ENCODE measurements at places on chromosomes 7 and 10.

DNA sequence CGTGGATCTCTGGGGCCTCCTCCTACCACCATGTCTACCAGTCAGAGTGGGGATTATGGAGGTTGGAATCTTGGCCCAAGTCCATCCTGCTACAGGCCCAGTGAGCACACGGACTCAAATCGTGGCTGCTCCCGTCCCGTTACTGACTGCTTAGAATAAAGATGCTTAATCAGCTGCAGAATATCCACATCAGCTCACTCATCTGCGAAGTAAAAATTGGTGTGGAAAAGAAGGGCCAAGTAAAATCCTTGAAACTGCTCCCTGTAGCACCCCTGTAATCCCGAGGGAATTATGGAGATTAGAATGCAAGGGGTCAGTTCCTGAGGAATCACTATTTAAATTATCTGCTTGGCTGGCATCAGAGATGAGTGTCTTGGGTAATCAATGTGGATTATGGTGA is 13.0 kb upstream of the HTR5A start:
- no peak for DNase-seq

- DNase-seq: no peak
These were observed 6.7 kb upstream of the PWWP2B start for GRCh38 chr10:132390170-132390920.

GRCh38 chr10:126242397-126243260 is 145.6 kb downstream of the ADAM12 start:
- DNase-seq: no peak

DNA sequence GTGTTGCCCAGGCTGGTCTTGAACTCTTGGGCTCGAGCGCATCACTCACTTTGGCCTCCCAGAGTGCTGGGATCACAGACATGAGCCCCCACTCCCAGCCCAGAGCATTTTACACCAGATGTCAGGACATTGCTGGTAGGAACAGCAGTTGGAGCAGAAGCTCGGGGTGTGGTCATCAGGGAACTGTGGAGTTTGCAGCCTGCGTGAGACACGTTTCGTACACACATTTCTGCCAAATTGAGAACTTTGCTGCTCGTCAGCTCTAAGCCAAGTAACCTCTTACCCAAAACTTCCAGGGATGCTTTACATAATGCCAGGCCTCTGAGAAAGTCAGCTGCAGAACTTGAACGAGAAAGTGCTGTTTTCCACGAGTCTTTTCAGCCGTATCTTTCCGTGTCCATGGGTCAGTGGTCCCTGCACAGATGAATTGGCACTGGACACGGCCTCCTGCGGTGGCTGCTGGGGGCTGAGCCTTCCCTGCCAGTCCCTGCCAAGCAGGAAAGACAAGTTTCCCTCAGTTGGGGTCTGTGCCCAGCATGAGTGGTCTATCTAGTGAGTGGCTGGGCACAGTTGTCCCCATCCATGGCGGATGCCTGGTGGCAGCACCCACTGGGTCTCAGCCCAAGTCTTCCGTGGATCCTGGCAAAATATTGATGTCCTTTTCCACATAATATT is 54.4 kb downstream of the DNAJB6 start:
- no peak for DNase-seq

GRCh38 chr10:104036069-104036384 is 49.7 kb downstream of the COL17A1 start:
- DNase-seq: no peak

DNA sequence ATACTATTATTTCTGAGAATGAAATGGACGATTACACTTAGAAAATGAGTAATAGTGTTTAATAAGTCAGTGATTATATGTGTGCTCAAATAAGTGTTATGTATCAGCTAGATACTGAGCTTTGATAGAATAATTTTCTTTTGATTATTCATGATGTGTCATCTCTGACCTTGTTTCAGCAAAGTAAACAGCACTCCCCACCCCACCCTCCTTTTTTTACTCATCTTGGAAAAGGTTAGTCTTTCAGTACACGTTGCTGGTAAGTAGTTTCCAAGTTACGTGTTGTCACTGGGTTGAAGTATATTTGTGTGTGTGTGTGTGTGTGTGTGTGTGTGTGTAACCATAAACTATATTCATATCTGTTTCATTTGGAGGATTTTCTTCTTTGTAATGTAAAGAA is 84.1 kb downstream of the GNAI1 start:
- DNase-seq: no peak

GRCh38 chr7:129784783-129785684 is 167.7 kb downstream of the UBE2H start:
- DNase-seq: no peak

DNA sequence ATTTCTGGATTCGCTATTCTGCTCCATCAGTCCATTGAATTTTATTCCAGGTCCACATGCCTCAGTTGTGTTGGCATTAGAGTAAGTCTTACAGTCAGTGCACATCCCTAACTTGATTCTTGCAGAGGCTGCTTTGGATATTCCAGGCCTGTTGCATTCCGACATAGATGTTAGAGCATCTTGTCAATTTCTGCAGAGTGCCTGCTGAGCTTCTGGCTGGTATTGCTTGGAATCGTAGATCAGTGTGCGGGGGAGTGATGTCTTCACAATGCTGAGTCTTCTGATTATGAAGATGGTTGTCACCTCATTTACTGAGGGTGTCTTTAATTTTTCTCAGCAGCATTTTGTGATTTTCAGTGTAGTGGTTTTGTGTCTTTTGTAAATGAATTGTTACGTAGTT is 45.2 kb downstream of the INPP5A start:
- no peak for DNase-seq

GRCh38 chr10:104937567-104937966 is 296.5 kb downstream of the SORCS3 start:
- DNase-seq: no peak

DNA sequence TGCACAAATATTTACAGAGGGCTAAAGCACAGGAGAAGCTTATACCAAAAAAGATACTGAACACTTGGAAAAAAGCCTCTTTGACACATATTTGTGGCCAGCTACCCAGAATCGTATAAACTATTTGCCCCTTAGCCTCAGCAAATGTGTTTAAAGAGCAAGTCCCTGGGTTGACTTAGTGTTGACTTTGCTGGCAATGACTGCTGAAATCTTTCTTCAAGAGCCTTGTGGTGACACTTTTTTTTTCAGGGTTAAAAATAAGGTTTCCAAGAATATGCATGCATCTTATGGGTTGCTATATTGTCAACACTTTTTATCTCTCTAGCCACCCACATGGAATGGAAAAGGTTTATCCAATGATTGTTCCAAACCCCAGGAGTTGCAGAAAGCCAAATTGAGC is 14.9 kb upstream of the PLEKHS1 start:
- no peak for DNase-seq

GRCh38 chr7:127413962-127414361 is 21.5 kb upstream of the ZNF800 start:
- no peak for DNase-seq

DNA sequence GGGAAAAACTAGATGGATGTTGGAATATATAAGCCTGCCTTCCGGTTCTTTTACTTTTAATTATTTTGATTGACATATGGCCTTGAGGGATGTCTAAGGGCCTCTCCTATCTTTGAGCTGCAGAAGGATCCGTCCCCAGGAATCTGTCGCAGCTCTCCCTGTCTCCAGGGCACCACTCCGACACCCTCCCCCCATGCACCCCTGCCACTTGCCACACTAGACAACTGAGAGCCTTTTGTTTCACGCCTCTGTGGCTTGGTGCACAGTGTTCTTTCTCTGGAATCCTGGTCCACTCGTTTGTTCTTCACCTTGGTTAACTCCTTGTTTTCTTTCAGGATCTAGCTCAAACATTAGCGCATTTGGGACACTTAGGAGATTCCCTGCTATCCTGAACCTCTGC is 124.1 kb upstream of the EFCAB10 start:
- DNase-seq: no peak

DNA sequence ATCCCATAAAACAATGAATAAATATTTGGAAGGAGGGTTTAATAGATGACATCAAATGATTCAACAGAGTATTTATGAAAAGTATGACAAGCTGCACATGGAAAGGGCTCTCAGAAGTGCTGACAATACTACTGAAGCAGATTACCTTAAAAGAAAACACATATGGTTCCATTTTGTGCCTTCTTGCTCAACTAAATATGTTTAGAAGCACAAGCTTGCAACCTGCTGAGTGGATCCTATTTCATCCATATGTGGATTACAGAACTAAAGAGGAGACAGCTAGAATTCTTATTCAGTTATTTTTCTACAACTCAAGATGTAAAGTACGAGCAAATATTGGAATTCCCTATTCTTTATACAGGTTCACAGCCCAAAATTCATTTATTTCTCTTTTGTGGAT is 340.6 kb downstream of the TFEC start:
- DNase-seq: no peak

DNA sequence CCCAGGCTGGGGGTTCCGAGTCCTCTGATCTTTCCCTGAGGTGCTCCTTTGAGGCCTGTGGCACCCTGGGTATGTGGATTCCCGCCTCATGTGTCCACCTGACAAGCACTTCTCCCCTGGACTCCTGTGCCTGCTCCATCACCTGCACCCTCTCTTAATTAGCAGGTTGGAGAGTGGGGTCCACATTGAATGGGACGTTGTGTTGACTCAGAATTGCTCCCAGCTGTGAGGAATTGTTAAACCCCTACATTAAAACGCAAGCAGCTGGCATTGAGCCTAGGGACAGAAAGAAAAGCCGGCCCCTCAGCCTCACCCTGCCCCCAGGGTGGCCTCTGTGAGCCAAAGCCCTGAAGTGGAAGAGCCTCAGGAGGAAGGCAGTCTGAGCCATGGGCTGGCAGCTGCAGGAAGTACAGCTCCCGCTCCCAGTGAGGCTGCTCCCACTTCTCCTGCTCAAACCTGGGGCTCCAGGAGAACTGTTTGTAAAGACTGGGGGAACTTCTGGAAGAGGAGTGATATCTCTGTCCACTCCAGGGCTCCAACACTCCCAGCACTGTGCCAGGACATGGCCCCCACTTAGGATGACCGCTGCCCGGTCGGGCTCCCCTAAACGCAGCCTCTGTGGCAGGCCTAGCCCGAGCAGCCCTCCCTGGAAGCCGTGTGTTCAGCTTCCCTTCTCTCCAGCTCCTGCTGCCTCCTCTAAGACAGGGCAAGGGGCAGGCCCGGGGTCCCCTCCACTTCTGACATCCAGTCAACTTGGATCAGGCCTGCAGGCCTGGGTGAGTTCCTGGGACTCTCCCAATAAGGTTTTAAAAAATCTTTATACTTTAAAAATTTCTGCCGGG is 1.8 kb upstream of the OPN4 start:
- DNase-seq: peak; percentile 10

GRCh38 chr7:142740786-142741185 is 8.5 kb upstream of the PRSS1 start:
- DNase-seq: no peak

DNA sequence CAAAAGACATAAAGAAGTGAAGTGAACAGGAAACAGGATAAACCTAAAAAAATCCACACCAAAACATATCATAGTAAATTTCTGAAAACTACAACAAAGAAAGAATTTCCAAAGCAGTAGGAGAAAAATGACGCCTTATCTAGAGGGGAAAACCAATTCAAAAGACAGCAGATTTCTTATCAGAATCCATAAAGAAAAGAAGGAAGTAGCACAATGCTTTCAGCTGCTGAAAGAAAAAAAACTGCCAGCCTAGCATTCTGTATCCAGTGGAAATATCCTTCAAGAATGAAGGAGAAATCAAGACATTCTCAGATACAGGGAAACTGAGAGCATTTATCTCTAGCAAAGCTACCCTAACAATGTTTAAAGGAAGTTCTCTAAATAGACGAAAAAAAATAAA is 37.8 kb downstream of the PDLIM1 start:
- no peak for DNase-seq

DNA sequence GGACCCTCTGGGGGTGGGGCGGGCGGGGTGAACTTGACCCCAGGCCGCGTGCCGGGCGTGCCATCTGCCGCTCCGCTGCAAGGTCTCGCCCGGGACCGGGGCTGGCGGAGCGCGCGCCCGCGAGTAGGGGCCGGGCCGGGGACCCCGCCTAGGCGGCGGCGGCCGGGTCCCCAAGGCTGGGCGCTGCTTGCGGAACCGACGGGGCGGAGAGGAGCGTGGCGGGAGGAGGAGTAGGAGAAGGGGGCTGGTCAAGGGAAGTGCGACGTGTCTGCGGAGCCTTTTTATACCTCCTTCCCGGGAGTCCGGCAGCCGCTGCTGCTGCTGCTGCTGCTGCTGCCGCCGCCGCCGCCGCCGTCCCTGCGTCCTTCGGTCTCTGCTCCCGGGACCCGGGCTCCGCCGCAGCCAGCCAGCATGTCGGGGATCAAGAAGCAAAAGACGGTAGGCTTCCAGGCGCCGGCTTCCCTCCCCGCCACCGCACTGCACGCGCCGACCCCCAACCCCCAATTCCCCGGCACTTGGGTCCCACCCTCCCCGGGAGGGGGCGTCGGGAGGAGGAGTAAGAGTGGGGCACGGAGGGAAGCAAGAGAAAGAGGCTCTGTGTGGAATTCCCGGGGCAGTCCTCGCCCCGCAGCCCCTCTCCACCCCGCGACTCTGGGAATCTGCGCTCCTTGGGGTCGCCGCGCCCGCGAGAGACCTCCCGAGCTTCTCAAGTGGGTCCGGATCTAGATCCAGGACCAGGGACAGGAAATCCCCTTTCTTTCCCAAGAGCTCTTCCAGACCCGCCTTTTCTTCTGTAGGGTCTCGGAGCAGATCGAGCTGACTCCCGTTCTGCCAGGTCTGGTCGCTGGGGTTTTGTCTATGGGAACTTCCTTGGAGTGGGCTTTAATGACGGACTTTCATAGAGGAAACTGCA is at the start of gene PAPSS2:
TSS of gene PAPSS2 (plus strand) at position 308 of the 913 bp plus-strand sequence. CDS start at position 412, 104 bp downstream.
- peak; percentile 29 for DNase-seq

GRCh38 chr10:74118804-74119203 is 31.8 kb downstream of the AP3M1 start:
- no peak for DNase-seq

DNA sequence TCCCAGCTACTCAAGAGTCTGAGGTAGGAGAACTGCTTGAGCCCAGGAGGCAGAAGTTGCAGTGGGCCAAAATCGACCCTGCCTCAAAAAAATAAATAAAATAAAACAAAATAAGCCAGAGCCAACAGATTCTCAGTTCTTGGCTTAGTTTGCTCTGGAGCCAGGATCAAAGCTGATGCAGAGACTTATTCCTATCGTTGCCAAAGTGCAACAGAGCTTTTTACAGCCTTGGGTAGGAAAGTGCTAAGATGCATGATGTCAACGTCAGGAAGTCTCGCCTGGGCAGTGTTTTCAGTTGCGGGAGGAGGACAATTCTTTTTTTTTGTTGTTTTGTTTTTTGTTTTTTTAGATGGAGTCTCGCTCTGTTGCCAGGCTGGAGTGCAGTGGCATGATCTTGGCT is 43.8 kb upstream of the CYTH3 start:
- DNase-seq: no peak

- DNase-seq: no peak
These were observed 15.4 kb upstream of the GIMAP8 start for GRCh38 chr7:150435047-150435389.

DNA sequence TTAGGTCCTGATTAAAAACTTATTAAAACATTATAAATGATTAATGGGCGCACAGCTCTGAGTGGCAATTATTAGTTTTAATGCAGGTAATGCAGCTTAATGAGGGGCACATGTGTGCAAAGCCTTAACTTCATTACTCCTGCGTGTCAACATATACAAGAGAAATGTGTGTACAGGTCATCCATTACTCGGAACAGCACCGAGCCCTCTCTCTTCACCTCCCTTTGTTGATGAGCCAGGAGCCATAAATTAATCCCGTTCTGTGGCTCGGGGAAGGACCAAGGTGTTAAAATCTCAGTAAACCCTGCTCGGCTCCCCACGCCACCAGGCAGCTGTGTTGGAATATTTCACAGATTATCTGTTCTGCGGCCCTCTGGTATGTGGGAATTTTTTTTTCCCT is 77.8 kb downstream of the EBF3 start:
- no peak for DNase-seq

- DNase-seq: peak; percentile 18
These were observed 4.1 kb upstream of the TAS2R5 start for GRCh38 chr7:141785706-141786552.
